ENCODE measurements at places on chromosomes 12 and 14.

GRCh38 chr12:1496162-1496900, 98.0 kb downstream of the FBXL14 start:
- peak; percentile 19 for DNase-seq

DNA sequence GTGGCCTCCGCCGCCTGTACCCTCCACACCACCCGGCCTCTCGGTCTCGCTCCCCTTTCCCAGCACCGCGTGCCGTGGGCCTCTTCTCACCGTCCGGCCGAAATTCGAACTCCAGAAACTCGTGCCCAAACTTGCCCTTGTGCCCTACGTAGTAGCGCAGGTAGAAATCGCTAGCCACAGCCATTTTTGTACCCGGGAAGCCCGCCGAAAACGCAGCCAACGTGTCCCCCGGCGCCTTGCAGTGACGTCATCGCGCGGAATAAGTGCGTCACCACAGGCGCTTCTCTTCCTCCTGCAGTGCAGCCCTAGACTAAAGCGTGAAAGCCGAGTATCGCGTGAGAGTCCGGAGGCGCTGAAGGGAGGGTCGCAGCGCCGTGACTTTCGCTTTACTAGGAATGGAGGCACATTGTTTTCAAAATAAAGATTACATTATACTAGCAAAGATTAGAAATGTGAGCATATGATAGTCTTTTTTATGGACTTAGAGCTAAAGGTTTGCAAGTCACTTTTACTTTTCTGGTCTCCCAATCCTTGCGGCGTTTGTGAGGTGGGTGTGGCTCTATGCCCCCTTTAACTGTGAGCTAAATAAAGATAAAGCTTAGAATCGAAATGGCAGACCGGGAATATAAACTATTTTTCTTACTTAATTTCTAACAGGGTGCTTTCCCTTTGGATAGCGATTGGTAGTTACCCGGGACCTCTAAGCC, at the start of gene MAGOHB:
TSS of gene MAGOHB (minus strand) at position 261 of the 707 bp plus-strand sequence. CDS start at position 184, 77 bp downstream.
- peak; percentile 93 for DNase-seq

DNA sequence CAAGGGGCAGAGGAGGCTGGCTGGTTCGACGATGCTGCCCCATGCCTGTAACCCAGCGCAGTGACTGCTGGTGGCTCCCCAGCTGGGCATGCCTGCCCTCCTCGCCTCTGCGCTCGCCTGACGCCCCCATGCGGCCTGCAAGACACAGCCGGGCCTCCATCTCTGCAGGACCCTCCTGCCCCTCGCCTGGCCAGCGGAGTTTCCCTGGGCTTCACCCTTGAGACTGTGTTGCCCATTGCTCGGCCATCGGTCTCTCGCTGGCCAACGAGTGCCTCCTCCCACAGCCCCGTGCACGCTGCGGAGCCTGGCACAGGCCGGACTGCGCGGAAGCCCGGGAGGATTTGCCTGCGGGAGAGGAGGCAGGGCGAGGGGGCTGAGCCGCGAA, 17.6 kb downstream of the ASPG start:
- no peak for DNase-seq

DNA sequence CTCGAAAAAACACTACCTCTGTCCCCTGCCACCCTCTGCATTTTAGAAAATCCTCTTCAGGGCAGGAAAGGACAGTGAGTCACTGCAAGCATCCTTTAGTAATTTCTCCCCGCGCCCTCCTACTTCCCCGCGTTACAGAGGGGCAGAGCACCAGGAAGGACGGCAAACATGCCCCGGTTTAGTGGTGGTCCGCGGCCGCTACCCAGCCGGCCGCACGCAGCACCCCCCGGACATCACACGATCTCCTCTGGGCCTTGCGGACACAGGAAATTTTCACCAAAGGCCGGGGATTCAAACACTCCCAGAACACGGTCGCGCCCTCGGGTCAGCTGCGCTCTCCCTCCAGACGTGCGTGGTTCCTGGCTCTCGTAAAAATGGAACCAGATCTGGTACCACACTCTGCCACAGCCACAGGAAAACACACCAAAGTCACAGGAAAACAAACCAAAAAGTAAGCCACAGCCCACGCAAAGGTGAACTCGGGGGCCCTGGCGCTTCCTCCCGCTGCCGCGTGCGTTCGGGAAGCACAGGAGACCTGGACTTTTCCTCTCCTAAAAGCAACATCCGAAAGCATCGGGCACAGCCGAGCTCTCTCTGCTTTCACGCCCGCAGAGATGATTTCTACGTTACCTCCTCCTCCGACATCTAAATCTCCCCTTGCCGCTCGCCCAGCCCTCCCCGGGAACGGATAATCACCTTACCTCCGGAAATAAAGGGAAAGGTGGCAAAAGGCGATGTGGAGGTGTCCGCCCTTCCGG, 839 bp downstream of the SLC38A1 start:
- DNase-seq = no peak

DNA sequence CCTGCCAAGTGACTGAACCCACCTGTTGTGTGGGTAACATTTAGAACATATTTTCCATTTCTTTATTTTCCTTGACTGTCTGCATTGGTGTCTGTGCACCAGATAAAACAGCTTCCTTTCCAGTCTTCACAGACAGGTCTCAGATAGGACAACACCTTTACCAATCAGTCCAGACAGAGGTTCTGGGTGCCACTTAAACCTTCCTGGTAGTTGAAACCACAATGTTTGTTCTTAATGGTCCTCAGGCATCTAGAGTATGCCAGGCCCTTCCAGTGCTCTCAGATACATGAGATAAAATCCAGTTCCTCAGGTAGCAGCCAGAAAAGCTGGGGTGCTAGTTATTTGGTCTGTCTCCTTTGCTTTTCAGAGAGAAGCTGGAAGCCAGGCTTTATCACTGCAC, 7.0 kb upstream of the CLEC2D start:
- DNase-seq = no peak

All from cerebellar cortex (tissue), 1 donor.